ENCODE measurements at places on chromosomes 12 and 14.
A peak's percentile ranks its signal among the peaks of the same experiment; 100 is the strongest.

- peak; percentile 38 for DNase-seq
Measured at GRCh38 chr12:118922405-118922804, 58.9 kb upstream of the SRRM4 start.

DNA sequence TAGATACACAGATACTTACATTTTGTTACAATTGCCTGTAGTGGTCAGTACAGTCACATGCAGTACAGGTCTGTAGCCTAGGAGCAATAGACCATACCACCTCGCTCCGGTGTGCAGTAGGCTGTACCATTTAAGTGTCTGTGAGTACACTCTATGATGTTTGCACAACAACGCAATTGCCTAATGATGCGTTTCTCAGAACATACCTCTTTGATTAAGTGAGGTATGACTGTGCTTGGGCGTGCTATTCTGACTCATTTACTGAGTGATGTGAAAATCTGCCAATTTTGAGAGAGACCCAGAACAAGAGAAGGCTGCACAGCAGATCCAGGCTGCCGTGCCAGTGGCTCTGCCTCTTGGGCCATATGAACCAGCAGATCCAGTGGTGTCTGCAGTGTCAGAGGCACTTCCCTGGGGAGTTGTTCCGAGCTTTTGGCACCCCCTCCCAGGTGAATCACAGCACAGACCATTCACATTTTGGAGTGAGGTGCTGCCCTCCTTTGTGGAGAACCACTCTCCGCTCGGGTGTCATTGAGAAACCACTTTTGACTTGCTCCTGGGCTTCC is 20.4 kb downstream of the DLK1 start:
- peak; percentile 8 for DNase-seq

DNA sequence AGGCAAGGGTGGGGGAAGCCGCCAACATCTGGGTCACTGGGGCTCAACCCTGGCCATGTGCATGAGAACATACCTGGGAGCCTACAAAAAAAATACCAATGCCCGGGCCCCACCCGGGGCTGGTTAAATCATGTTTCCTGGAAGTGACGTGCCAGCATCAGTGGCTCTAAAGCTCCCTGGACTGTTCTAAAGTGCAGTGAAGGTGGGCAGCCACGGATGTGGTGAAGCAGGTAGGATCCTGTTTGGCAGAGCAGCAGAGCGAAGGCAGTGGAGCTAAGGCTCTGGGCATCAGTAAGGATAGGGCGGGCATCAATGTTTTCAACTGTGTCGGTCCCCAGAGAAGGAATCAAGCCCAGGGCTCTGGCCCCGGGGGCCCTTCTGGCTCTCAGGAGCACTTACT is 525 bp upstream of the GPR68 start:
- no peak for DNase-seq

DNA sequence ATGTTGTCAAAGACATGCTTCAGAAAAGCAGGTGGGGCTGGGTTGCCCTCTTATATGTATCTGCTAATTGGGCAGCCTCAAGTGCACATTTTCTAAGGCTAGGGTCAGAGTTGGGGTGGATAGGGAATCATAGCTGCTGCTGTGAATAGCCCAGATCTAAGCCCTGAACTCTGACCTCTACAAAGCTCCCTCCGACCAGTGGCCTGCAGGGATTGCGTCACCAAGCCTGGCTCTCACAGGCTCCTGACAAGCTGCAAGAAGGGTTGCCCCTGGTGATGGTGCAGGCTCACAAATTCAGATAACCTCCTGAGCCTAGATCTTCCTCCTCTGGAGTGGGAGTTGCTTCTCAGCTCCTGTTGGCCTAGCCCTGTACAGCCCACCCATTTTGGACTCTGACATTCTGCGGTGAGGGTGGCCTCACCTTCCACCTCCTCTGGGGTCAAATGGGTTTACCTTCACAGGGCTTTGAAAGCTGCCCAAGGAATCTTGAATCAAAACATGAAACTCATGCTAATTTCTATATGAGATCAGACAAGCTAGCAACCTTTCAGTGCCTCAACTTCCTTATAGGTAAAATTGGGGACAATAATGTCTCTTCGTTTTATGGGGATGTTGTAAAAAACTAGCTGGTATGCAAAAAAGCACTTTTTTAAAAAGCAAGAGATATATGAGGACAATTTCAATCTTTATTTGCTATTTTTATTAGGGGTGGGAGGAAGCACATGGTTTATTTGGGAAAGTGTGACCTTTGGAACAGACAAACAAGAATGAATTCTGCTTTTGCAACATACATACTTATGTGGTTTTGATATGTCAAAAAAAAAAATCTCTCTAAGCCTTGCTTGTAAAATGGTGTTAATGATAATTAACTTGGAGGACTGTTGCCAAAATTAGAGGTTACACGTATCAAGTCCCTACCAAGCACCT is 4.9 kb upstream of the SUSD6 start:
- DNase-seq = no peak

GRCh38 chr12:14239935-14240872 is 125.3 kb upstream of the ATF7IP start:
- peak; percentile 74 for DNase-seq

DNA sequence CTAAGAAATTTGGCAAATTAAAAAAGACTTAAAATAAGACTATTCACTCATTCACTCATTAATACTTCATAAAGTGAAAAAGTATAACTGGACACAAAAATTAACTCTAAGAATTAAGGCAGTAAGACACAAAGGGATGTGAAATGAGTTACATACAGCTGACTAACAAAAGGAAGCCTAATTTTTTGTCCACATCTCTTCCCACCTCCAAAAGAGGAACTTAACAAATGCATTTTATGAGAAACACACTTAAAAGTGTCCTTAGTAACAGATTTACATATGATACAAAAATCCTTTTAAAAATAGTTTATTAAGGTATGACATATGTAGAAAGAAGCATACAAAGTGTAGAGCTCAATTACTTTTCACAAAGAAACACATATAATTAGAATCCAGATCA is 88.9 kb downstream of the NUMB start:
- DNase-seq = no peak

GRCh38 chr12:65510584-65511050 is 232.1 kb downstream of the MSRB3 start:
- peak; percentile 77 for DNase-seq

DNA sequence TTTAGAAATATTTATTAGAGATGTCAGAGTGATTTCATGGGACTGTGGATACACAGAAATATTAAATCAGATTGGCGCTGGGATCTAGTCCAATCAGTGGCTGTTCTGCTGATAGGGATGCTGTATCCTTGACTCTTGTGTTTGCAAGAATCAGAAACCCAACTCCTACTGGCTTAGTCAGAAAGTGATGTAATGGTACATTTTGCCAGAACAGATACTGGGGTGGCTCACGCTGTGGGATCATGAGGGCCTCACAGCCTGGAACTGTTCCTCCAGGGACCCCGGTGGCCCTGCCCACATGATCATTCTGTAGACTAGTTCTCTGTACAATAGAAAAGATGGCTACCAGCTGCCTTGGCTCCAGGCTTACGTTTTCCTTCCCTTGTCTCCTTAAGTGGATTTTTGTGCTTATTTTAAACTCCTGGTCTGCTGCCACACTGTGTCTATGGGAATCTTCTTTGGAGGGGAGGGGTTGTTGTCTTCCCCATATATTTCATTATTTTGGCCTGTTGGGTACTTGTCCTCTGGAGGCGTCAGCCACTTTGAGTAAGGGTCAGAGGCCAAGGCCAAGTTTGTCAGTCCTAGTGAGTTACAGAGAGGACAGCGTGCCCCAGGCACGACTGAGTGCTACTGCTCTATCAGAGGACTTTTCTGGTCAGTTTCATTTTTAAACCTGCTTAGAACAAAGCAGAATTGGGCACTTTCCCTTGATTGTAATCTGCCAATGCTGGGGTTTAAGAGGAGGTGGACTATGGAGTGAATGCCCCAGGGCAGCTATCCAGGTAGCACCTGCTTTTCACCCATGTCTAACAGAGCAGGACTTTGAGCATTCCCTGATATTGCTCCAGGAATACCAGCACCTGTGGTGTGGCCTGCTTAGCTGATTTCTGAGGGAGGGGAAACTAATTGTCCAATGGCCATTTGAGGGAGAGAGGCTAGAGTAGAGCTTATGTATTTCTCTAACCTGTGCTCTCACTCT is 164.3 kb downstream of the SLC5A8 start:
- no peak for DNase-seq

DNA sequence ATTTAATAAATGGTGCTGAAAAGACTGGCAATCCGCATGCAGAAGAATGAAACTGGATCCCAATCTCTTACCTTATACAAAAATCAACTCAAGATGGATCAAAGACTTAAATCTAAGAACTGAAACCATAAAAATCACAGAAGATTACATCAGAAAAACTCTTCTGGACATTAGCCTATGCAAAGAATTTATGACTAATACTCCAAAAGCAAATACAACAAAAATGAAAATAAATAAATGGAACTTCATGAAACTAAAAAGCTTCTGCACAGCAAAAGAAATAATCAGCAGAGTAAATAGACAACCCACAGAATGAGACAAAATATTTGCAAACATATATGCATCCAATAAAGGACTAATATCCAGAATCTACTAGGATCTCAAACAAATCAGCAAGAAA is 14.3 kb upstream of the CLEC1A start:
- DNase-seq = no peak

DNA sequence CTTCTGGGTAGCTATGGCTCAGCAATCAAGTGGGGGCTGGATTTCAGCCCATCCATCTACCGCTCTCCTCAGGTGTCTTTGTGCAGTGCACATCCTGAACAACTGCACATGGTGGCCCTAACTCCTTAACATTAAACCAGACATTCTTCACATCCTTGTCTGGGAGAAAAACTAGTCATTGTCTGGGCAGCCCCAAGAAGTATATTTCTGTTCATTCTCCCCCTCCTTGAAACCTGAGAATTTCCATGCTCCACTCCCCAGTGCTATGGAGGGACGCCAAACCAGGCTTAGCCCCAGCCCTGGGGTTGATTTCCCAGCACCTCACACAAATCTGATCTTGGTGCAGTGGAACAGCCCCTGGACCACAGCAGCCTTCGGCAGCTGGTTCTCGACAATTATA is 13.4 kb downstream of the MYL2 start:
- DNase-seq = no peak

DNA sequence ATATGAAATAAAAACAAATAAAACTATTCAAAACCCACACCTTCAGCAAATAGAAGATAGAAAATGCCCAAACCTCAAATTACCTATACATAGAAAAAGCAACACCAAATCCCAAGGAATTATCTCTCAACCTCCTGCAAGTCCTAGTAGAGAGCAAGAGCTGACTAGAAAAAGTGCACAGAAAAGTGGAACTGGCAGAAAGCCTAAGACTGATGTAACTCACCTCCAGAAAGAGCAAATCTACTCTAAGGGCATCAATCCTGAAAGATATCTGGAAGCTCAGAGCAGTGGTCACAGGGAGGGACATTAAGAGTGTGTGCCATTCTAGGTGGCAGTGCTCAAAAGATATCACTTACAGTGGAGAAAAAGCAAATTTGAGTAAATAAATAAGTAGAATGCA is 62.1 kb upstream of the PLEKHG7 start:
- no peak for DNase-seq

DNA sequence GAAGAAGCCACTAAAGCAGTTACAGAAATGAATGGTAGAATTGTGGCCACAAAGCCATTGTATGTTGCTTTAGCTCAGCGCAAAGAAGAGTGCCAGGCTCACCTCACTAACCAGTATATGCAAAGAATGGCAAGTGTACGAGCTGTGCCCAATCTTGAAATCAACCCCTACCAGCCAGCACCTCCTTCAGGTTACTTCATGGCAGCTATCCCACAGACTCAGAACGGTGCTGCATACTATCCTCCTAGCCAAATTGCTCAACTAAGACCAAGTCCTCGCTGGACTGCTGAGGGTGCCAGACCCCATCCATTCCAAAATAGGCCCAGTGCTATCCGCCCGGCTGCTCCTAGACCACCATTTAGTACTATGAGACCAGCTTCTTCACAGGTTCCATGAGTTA is 21.5 kb upstream of the SRGAP1 start:
- no peak for DNase-seq

- DNase-seq = no peak
Measured at GRCh38 chr12:76957301-76957700, 78.5 kb upstream of the CSRP2 start.

GRCh38 chr14:102726191-102726949 is 50.9 kb upstream of the TRAF3 start:
- no peak for DNase-seq

DNA sequence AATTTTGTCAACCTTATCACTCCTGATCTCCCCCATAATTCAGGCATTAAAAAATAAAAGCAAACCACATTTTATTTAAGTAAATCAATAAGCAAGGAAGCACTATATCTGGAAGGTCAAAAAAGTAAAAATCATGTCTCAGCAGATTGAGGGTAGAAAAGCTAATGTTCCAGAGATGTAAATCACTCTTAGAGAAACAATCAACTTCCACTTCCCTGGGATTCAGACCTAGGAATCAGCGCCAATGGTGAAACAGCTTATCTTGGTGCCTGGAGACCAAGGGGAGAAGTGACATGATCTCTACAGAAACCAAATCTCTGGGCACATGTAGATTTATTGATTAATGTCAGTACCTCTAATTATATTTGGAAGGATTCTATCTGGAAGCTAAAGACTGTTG is 10.9 kb upstream of the SNX6 start:
- no peak for DNase-seq

- no peak for DNase-seq
Measured at GRCh38 chr12:93144109-93144508, 215.0 kb upstream of the EEA1 start.

- no peak for DNase-seq
Measured at GRCh38 chr12:101051901-101052550, 158.0 kb downstream of the SLC5A8 start.

- DNase-seq = no peak
Measured at GRCh38 chr14:72615451-72616121, 278.3 kb downstream of the DPF3 start.

- DNase-seq = no peak
Measured at GRCh38 chr14:80930836-80931389, 10.6 kb downstream of the CEP128 start.

DNA sequence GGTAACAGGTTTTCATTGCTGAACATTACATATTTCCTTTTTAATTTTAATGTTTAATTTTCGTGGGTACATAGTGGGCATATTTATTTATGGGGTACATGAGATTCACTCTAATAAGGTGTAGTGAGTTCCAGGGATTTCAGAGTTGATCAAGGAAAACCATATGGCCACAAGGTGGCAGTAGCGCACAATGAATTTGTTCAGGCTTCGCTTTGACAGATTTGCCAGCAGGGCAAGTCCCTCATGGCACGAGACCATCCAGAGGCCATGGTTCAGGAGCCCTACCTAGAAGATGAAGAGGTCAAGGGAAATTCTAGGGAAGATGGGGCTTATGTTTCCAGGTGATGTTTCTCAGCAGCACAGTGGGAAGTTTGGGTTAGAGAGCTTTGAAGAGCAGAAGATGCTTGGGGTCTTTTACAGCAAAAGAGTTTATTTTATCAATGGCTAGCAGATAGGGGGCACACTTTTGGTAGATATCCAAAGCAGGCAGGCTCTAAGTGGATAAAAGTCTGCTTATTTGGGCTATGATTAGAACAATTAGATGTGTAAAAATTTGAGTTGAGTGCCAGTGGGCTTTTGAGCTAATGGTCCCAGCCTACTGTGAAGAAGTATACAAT is 1004.4 kb downstream of the AACS start:
- peak; percentile 78 for DNase-seq

GRCh38 chr12:43797561-43798217 is 8.4 kb downstream of the TWF1 start:
- no peak for DNase-seq

GRCh38 chr14:23117371-23118020 is 1.6 kb downstream of the CEBPE start:
- no peak for DNase-seq
